ENCODE measurements at places on chromosomes 1 and 21.

DNA sequence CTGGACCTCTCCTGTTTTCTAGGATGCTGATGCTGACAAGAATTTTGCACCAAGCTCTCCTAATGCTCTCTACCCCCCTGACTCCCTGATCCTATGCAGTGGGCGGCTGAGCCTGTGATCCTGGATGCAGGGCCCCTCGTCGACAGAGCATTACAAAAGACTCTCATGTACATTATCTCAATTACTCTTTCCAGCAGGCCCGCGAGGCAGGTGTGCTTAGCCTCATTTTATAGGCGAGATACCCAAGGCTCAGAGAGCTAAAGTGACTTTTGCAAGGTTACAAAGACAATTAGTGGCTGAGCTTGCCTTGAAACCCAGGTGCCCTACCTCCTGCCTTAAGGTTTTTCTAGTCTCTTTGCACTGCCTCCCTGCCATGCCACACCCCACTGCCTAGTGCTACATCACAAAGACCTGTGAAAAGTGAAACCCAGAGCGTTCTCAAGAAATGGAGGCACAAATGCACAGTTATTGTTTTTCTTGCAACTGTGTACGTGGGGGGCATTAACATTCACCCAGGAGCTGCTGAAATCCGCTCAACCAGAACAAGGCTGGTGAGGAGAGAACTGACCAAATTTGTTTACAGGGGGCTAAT is 10.0 kb upstream of the C8A start:
- no peak for DNase-seq

- DNase-seq = no peak
These were observed 334.0 kb upstream of the FMN2 start for GRCh38 chr1:239757716-239758115.

GRCh38 chr1:84117868-84118267 is 26.2 kb upstream of the PRKACB start:
- no peak for DNase-seq

DNA sequence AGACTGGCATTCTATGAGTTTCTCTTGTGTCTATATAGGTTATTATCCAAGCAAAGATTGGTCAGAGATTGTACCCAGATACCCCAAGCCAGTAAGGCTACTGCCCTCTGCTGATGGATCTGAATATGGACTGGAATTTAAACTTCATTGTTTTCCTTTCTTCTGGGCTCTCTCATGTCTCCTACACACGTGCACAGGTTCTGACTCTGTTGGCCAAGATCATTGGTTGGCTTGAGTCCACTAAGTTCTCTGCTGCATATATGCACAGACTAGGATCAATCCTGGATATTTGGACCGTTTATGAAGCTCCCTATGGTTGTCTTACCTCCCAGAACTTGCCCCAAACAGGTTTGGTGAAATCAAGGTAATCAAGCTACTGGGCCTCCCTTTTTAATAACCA is 69.7 kb downstream of the CC2D1B start:
- DNase-seq = no peak

GRCh38 chr1:229108598-229109201 is 162.2 kb upstream of the RAB4A start:
- no peak for DNase-seq

GRCh38 chr21:16866851-16867250 is 646.0 kb upstream of the CXADR start:
- no peak for DNase-seq

DNA sequence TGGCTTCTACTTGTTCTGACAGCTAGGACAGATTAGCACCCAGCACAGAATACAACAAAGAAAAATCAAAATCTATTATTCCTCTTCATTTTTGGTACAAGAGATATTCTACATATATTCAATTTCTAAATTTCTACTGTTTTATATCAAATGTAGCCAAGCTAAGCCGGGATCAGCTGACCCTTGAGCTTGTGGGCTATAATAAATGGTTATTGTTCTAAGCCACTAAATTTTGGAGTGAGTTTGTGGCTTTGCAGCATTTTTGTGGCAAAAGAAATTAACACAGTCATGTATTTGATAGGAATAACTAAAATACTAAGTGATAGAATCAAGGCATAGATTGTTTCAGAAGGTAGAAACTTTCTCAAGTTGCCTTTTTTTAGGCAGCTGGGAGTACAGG is 50.7 kb downstream of the APP start:
- no peak for DNase-seq

DNA sequence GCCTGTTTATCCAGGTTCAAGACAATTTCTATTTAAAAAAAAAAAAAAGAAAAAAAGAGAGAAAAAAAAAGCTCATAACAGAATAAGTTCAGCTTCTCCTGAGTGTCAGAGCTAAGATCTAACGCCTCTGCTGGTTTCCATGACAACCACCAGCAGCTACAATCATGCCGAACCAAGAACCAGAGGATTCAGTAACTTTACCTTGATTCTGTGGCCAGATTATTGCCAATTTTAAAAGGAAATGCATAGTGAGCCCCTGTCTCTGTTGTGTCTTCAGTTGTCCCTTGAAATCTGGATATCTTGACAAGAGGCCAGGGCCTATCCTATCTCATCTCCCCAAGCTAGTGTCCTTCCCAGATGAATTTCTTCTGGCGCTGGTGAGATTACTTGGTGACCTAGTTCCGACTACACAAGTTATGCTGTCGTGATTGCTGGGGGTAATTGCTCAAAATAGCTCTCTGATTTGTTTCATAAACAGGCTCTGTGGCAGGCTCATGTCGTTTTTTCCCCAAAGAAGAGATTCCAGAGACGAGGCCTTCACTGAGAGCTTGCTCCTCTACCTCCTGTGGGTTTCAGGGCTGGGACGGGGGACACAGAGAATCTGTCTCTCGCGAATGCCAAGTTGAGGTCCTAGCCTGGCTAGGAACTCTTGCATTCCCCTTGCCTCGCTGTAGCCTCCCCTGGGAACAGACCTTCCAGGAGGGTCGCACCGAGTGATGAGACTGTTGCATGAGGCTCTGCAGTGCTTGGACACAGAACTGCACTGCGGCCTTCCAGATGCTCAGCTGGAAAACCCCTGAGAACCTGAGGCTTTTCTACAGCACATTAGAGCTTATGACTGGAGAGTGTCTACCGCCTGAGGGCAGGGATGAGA is 32.4 kb upstream of the SCCPDH start:
- no peak for DNase-seq

DNA sequence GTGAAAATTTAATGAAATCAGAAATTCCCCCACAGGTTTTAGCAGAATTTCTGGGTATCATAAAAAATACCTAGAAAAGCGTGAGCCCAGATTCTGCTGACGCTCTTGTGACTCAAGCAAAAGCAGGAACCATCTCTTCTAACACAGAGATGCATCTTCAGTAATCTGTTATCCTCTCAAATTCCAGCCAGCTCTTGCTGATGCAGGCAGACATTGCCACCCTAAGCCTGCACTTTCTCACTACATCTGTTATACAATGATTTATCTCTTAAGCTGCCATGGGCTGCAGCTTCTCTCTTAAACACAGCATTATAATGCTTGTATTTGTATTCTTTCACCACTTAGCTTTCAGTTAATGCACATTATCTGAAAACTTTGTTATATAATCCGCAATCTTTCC is 113.0 kb upstream of the RGS1 start:
- no peak for DNase-seq

Measured in stimulated activated CD4-positive, alpha-beta T cell treated with anti-CD3 and anti-CD28 coated beads, Interleukin-2, amount 100 ng/mL, for 24 hours (primary cell).